Renal cortical epithelial cell (primary cell): ENCODE measurements at places on chromosomes 2 and 18. TPM values are rescaled to one million over a fixed set of nuclear protein-coding genes. Genes with fewer than 3 reads are reported as not detected.

The ATG16L1 gene
- total RNA-seq: 44.0 and 63.9 TPM in 2 replicates

The ALMS1 gene
- total RNA-seq: 11.1 and 31.0 TPM in 2 replicates

The RNF152 gene
- total RNA-seq: 0.70 and 3.3 TPM in 2 replicates

The PSMA8 gene
- not detected in 2 replicates for total RNA-seq

The RBM43 gene
- total RNA-seq: 3.6 and 10.4 TPM in 2 replicates

The WDR43 gene
- total RNA-seq: 93.1 and 107 TPM in 2 replicates

The IL18R1 gene
- 3.4 and 4.0 TPM in 2 replicates for total RNA-seq

The SCYGR6 gene
- total RNA-seq: not detected in 2 replicates

The NCKAP1 gene
- total RNA-seq: 212 and 333 TPM in 2 replicates

The UGT1A9 gene
- 37.2 and 110 TPM in 2 replicates for total RNA-seq

The TMEM198 gene
- 1.6 and 2.2 TPM in 2 replicates for total RNA-seq

The C2orf80 gene
- not detected in 2 replicates for total RNA-seq

The ATP6V1B1 gene
- total RNA-seq: 0.89 TPM in 1 of 2 replicates, not detected in the other

The PLCD4 gene
- total RNA-seq: 2.9 and 3.0 TPM in 2 replicates

The FOXD4L1 gene
- 0.20 TPM in 1 of 2 replicates, not detected in the other for total RNA-seq

The FAM210A gene
- 33.5 and 47.6 TPM in 2 replicates for total RNA-seq

The XIRP2 gene
- total RNA-seq: not detected in 2 replicates

The FLACC1 gene
- 0.17 and 0.45 TPM in 2 replicates for total RNA-seq

The OTOF gene
- total RNA-seq: under 0.01 and 0.15 TPM in 2 replicates

The LTBP1 gene
- 0.89 and 3.6 TPM in 2 replicates for total RNA-seq

The TMSB10 gene
- 4,859 and 12,113 TPM in 2 replicates for total RNA-seq

The PKDCC gene
- 2.1 and 2.4 TPM in 2 replicates for total RNA-seq

The PAIP2B gene
- total RNA-seq: 1.2 and 4.3 TPM in 2 replicates

The DOK6 gene
- total RNA-seq: 0.17 and 2.3 TPM in 2 replicates

The HRH4 gene
- 0.05 TPM in 1 of 2 replicates, not detected in the other for total RNA-seq

The FEV gene
- total RNA-seq: not detected in 2 replicates

The CTAGE1 gene
- under 0.01 TPM in 1 of 2 replicates, not detected in the other for total RNA-seq

The ANKRD30B gene
- total RNA-seq: not detected in 2 replicates

The ASAP2 gene
- 59.4 and 68.6 TPM in 2 replicates for total RNA-seq

The SLC8A1 gene
- 11.7 and 12.9 TPM in 2 replicates for total RNA-seq
